ENCODE measurements at places on chromosomes 11 and 22.

DNA sequence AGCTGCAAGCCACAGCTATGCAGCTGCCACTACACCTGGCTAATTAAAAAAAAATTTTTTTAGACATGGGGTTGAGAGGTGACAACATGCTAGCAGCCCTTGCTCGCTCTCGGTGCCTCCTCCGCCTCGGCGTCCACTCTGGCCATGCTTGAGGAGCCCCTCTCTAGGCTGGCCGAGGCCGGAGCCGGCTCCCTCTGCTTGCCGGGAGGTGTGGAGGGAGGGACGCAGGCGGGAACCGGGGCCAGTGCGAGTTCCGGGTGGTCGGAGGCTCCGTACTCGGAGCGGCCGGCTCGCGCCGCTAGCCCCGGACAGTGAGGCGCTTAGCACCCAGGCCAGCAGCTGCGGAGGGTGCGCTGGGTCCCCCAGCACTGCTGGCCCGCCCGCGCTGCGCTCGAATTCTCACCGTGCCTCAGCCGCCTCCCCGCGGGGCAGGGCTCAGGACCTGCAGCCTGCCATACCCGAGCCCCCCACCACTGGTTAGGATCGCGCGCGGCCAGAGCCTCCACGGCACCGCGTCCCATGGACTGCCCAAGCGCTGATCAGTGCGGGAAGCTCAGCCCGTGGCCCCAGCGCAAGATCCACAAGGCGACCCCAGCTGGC lies 10.7 kb downstream of the MYO18B start:
- DNase-seq, result no peak

DNA sequence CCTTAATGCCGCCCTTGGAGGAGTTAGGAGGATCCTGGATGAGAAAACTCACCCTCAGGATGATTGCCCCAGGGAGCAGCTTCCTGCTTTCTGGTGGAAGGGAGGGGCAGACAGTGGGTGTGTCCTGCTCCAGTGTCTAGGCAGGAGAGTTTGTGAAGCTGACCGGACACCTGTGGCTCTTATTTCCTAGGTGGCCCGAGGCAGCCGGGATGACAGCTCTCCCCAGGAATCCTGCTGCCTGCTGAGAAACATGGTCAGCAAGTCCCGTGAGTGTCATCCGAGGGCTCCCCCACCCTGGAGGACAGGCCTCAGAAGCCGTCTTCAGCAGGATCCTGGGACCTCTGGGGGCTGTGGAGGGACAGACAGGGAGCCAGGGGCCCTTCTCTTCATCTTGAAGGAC lies 50.4 kb downstream of the ST3GAL4 start:
- no peak for DNase-seq

DNA sequence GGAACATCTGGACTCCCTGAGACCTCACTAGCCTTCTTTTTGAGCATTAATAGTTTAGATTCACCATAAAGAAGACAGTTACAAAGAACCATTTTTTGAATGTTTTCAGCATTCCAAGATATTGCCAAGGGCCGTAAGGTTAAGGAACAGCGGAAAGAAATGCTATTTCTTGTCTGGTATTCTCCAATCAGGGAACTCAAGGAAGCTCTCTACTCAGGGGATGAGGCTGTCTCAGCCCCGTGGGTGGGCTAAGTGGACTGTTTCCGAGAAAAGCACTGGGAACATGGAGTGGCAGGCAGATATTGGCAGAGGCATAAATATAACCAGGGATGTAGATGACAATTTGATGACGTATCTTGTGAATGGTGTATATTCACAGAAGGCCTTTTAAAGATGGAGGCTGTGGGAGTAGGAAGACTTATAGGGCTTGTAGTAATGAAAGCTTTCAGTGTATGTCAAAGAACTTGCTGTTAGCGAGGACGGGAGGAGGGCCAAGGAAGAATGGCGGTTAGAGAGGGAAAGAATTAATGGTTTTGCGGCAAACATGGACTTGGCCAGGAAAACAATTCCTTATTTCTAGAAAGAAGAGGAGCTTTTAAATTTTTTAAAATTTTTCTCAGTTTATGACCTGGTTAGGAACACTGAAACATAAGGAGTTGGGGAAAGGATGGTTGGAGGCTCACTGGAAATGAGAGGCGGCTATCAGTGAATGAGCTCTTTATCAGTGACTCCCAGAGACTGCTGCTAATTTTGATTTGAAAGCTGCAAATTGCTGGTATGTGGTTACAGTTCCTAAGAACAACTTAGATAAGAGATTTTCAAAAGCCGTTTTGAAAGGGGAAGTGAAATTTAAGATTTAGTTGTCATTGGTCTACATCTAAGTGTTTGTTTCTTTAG lies 64.6 kb downstream of the ST3GAL4 start:
- DNase-seq, result no peak

- DNase-seq, result no peak
These were observed 3.0 kb upstream of the TAF10 start for GRCh38 chr11:6615046-6615445.

- DNase-seq, result no peak
These were observed 24.6 kb downstream of the PPM1F start for GRCh38 chr22:21928048-21928447.

Measured in iPS DF 19.7 (cell line).